WERI-Rb-1 (cell line): ENCODE measurements at places on chromosomes 5 and 9.

GRCh38 chr5:135051399-135051798 lies 17.4 kb upstream of the PITX1 start:
- no peak for DNase-seq

DNA sequence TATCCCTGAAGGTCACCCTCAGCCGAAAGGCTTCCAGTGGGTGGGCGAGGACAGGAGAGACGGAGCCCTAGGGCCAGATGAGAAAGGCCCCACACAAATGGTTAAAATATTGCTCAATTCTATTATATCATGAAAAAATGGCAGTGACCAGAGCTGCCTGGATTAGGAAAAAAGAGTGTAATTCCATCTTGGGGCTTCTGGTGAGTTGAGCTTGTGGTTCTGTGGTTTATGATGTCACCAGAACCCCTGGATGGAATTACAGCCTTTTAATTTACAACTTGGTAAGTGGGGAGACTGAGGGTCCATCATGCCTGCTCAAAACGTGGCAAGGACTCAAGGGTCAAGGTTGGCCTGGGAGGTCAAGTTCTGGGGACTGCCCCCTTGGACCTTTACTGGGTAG lies 55.5 kb upstream of the STC2 start:
- no peak for DNase-seq

DNA sequence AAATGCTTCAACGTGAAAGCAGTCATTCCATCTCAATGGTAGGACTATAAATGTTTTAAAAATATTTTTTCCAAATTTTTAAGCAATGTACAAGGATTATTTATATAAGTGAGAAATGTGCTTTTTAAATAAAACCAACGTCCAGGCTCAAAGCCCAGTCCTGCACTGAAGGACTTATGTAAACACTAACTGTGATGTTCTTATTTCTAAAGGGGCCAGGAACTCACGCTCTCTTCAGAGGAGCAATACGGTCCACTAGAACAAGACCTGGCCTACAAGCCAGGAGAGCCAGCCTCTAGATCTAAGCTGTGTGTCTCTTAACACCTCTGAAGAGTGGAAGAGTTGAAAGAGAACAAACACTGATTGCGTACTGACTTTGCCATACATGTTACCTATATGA lies 12.1 kb downstream of the TTLL11 start:
- DNase-seq = no peak

GRCh38 chr9:80964914-80965313 lies 724.4 kb downstream of the TLE1 start:
- DNase-seq = no peak

GRCh38 chr5:150024346-150024984 lies 23.9 kb downstream of the HMGXB3 start:
- DNase-seq = no peak

GRCh38 chr9:134046894-134047681 lies 20.7 kb downstream of the BRD3 start:
- no peak for DNase-seq

GRCh38 chr9:88391921-88392320 lies 3.7 kb downstream of the SPIN1 start:
- no peak for DNase-seq
